ENCODE measurements at places on chromosomes 11 and 22.

GRCh38 chr11:114083391-114084252 is 24.1 kb downstream of the ZBTB16 start:
- no peak for DNase-seq

GRCh38 chr22:37406441-37407235 is 20.6 kb downstream of the ELFN2 start:
- DNase-seq = no peak

- DNase-seq = peak; percentile 80
Measured at GRCh38 chr11:10659339-10660216, 34.0 kb downstream of the IRAG1 start.

GRCh38 chr22:27185760-27186302 is 528.4 kb downstream of the MIAT start:
- no peak for DNase-seq

DNA sequence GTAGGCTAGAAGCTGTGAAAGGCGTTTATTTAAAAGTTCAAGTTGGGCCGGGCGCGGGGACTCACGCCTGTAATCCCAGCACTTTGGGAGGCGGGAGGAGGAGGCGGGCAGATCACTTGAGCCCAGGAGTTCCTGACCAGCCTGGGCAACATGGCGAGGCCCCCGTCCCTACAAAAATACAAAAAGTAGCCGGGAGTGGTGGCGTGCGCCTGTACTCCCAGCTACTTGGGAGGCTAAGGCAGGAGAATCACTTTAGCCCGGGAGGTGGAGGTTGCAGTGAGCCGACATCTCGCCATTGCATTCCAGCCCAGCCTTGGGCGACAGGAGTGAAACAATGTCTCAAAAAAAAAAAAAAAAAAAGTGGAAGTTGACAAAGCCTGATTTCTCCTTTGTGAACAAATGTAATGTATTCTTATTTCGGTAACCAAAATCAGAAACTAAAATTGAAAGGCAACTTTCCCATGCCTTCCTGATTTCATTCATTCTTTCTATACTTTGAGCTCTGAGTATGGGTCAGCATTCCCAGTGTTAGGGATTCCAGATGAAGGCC is 825 bp downstream of the PTPMT1 start:
- no peak for DNase-seq

DNA sequence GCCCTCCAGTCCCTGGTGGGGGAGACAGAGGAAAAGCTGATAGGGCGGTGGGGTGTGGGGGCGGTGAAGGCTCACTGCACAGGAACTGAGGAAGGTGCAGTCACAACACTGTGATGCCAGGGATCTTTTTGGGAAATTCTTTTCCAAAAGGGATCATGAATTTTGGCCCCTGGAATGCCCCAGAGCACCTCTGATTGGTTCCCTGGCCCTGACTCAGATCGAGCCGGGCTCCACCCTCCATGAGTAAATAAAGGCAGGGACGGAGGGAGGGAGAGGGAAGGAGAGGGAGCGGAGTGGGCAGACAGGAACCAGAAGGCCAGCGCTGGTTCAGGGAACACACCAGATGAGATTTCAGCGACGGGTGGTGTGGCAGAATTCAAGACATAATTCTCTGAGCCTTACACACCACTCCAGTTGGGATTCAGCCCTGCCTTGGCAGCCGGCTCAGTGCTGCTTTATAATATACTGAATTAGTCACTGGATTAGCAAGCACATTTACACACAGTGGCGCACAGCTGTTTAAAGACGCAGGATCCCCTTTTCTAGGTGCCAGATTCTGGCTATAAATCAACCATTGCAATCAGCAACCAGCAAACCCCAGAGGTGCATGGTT is 80.3 kb downstream of the ETS1 start:
- DNase-seq = no peak

DNA sequence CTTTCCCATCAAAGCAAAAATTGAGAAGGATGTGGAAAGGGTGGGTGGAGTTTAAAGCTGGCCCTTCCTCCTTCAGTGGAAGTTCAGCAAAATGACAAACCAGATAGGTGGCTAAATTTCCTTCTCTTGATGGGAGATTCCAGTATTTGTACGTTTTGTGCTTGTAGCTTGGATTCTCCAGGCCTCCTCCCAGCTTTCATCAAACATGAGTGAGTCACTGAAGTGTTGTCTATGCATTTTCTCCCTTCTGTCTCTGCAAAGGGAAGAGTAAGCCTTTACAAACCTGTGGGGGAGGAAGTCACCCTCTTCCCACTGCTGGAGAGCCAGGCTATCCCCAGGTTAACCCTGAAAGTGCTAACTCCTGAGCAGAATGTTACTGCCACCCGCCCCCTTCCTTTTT is 6.4 kb downstream of the MARK2 start:
- DNase-seq = no peak

DNA sequence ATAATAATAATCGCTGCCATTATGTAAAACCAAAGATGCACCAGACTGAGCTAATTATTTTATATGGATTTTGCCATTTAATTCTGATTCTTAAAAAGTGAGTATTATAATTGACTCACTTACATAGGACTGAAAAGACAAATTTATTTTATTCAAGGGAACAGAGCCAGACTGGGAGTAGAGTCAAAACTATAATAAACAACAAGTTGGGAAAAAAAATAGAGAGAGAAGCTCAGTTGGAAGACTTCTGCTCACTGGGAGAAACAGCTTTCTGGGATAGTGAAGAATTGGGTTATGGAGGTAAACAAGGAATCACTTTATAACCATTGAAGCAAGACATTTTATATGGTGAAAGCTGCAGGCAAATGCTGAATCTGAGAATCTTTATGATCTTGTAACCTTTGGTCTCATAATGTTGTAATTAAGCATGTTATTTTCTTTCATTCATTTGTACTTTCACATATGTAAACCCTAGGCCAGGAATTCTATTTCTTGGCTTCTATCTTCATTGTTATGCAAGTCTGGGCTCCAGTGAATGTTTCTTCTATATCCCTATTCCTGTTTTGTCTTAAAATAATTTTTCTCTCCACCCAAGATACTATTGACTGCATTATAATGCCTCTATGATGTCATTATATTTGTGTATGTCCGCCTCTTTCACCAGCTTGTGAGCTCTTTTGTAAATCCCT is 725.3 kb upstream of the CCDC179 start:
- no peak for DNase-seq
